ENCODE measurements at places on chromosomes 16 and 17. TPM values are rescaled to one million over a fixed set of nuclear protein-coding genes. Genes with fewer than 3 reads are reported as not detected.

DNA sequence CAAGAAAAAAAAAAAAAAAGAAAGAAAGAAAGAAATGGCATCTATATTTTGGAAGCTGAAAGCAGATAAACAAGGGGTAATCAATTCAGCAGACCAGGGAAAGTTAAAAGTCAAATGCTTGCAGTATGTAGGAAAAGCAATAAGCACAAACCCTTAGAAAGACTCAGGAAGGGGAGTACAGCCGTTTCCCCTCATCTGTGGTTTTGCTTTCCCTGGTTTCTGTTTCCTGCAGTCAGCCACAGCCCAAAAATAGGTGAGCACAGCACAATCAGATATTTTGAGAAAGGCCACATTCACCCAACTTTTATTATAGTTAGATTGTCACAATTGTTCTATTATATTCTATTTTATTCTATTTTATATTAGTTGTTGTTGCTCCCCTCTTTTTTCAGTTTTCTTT, 14.4 kb upstream of the ALOX12 start:
- DNase-seq: no peak

DNA sequence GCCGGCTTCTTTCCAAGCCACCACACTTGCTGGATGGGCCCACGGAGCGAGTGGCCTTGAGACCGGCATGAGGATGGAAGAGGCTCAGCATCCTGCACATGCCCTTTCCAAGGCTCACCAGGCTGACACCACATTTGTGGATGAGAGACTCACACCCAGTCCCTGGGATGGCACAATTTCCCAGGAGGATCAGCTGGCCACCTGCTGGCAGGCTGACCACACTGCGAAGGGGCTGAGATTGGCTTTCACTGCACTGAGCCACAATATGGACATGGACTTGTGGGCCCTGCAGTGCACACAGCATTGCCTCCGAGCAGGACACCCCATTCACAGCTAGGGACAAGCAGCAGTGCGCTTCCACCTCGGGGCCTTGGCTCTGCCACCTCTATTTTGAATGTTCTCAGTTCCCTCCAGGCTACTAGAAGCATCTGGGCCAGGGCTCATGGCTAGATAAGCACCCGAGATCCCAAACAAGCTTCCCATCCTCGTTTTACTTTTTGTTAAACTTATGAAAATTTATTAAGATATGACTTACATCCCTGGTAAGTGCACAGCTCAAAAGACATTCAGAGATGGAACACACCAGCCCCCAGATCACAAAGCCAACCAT, 25.3 kb upstream of the KSR1 start:
- peak; percentile 25 for DNase-seq

DNA sequence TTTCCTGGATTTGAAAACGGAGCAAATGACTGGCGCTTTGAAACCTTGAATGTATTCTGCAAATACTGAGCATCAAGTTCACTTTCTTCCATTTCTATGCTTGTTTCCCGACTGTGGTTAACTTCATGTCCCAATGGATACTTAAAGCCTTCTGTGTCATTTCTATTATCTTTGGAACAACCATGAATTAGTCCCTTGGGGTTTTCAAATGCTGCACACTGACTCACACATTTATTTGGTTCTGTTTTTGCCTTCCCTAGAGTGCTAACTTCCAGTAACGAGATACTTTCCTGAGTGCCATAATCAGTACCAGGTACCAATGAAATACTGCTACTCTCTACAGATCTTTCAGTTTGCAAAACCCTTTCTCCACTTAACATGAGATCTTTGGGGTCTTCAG, 32.3 kb downstream of the BRCA1 start:
- DNase-seq: no peak

DNA sequence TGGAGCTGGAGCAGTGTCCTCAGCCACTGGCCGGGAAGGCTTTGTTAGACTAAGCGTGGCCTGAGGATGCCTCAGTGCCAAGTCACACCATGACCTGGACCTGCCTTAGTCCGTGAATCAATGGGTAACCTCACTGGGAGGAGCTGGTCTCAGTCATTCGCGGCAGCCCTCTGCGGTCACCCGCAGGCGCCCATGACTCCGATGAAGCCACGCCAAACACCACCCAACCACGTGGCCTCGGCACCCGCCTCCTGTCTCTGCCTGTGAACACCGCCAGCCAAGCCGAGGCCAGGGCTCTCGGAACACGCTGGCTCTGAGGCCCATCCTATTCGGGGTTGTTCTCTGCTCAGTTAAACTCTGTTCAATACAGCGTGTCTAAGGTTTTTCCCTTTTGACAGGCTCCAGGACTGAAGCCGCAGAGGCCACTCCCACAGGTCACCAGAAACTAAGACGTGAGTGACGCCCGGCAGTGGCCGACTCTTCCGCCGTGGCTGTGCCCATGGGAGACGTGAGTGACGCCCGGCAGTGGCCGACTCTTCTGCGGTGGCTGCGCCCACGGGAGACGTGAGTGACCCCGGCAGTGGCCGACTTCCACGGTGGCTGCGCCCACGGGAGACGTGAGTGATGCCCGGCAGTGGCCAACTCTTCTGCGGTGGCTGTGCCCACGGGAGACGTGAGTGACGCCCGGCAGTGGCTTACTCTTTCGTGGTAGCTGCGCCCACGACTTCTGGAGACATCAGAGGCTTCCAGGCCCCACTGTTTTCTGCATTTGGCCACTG, 16.8 kb upstream of the PABPN1L start:
- DNase-seq: peak; percentile 94

GRCh38 chr17:57859601-57860413, 10.0 kb upstream of the MRPS23 start:
- no peak for DNase-seq

- DNase-seq: peak; percentile 61
Measured at GRCh38 chr16:29729116-29729521, 16.7 kb downstream of the C16orf54 start.

- no peak for DNase-seq
Measured at GRCh38 chr17:73118139-73118538, 25.7 kb upstream of the SLC39A11 start.

GRCh38 chr17:74970395-74970794, 2.2 kb downstream of the HID1 start:
- no peak for DNase-seq

- no peak for DNase-seq
Measured at GRCh38 chr17:71855010-71855409, 265.8 kb upstream of the SOX9 start.

GRCh38 chr17:79952265-79952877, 83.3 kb downstream of the TBC1D16 start:
- no peak for DNase-seq

DNA sequence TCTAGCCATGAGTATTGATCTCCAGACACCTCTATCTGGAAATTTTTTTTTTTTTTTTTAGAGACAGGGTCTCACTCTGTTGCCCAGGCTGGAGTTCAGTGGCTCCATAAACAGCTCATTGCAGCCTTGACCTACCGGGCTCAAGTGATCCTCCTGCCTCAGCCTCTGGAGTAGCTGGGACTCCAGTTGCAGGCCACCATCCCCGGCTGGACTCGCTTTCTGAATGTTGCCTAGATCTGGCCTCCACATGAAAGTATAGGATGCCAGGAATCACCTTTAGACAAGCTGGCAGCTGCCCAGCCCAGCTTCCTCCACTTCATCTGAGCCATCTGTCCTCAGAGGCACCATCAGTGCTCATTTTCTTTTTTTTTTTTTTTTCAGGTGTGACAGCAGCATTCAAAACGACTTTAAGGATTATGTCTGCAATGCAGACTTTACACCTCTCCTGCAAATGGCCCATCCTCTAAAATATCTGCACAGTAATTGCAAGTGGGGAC, 6.4 kb upstream of the PRR14 start:
- no peak for DNase-seq

DNA sequence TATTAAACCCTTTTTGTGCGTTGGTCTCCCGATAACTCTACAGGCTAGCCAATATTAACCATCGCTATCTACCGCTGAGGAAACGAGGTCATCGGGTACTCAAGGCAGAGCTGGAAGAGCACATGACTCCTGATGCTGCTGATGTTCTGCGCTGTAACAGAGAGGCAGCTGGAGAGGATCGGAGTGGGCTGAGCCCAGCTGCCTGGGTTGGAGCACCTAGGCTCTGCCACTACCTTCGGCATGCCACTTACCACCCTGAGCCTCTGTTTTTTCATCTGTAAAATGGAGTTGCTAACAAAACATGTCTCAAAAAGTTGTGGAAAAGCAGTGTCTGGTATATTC, 432 bp upstream of the SLC46A1 start:
- no peak for DNase-seq

DNA sequence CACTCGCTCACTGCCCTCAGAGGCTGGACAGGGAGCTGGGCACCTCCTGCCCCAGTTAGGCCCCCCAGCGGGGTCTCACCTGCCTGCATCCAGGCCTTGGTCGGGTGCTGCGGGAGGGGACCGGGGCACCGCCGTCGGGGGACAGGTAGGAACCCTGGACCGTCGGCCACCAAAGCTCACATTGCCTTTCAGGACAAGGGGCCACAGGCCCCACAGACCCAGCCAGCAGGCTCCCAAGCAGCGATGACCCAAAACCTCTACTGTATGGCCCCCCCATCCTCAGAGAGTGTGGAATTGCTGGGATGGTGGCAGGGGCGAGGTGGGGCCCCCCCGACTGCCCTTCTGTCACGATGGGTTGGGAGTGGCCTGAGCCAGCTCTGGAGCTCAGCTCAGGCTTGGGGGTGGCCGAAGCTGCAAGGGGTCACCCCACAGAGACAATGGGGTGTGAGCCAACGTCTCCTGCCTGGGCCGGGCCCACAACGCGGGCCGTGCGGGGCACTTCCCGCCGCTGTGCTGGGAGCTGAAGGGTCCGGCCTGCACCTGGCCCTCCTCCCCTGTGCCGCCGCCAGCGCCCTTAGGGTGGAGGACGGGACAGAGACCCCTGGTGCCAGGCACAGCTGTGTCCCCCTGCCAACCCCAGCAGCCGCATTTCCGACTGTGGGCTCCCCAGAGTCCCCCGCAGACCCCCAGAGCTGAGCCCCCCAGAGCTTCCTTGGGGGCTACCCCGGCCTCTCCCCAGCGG, 498 bp downstream of the IGFALS start:
- DNase-seq: no peak

KCNJ12 gene
- total RNA-seq: 0.07 TPM

KRTAP16-1 gene
- total RNA-seq: not detected

TMC7 gene
- total RNA-seq: 1.6 TPM

ARL2BP gene
- 134 TPM for total RNA-seq

OMG gene
- not detected for total RNA-seq

MYH3 gene
- 0.03 TPM for total RNA-seq

CCDC137 gene
- 33.8 TPM for total RNA-seq

MT1X gene
- total RNA-seq: 141 TPM

ZNF469 gene
- total RNA-seq: 1.7 TPM
